ENCODE measurements at places on chromosomes 16 and 17.
A peak's percentile ranks its signal among the peaks of the same experiment; 100 is the strongest.

- DNase-seq, result no peak
Measured at GRCh38 chr17:71845337-71845736, 275.5 kb upstream of the SOX9 start.

- DNase-seq, result no peak
Measured at GRCh38 chr17:35797370-35797769, 1.9 kb upstream of the MMP28 start.

DNA sequence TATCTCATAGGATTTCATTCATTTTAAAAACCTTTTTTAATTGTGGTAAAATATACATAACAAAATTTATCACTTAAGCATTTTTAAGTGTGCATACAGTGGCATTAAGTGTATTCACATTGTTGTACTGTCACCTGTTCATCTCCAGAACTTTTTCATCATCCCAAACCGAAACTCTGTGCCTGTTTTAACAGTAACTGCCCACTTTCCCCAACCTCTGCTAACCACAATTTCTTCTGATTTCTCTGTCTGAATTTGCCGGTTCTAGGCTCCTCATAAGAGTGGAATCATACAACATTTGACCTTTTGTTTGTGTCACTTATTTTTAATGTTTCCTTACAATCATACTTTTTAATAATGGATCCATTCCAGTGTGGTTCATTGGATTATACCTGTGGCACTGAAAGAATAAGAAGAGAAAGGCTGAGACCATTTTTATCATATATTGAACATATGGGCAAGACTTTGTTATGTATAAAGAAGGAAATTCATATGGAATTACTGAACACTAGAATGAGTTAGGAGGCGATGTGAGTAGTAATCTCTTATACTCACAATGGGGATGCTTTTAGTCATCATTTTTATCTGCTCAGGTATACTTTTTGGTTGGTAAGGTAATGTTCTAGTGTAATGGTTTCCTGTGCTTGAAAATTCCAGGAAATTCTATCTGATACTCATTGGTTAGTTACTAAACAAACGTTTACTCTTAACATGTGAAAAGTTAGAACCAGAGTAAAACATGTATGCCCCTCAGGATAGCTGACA lies 10.8 kb downstream of the CYLD start:
- DNase-seq, result no peak

DNA sequence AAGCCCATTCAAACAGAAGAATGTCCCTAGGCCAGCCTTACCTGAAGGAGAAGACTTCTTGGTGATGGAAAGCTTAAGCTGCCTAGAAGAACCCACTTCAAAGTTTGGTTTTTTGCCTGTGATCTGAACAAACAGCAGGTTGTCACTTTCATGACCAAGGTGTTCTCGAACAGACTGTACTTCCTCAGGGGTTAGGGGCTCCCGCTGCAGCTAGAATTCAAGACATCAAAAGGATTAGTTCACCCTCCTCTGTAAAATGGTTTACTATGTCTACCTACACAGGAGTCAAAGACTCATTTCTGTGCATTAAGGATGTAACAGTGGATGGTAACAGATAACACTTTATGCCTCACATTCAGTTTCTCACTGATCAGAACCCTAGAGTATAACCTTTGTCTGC lies 13.2 kb downstream of the CIAPIN1 start:
- DNase-seq, result no peak

DNA sequence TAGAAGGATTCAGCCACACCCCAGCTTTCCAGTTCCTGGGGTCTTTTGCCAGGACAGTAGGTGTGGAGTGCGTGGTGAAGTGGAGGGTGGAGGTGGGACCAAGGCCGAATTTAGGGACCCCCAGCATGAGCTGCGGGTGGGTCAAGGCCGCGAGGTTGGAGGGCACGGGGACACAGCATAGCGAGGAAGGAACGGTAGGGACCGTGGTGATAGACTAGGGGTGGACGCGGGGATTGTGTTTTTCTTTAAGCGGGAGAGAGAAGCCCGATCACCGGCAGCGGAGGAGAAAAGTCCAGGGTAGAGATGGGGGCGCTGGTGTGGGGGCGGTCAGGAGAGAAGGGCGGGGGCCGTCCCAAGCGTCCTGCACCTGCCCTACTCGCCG lies 261 bp upstream of the B4GALNT2 start:
- DNase-seq, result no peak

DNA sequence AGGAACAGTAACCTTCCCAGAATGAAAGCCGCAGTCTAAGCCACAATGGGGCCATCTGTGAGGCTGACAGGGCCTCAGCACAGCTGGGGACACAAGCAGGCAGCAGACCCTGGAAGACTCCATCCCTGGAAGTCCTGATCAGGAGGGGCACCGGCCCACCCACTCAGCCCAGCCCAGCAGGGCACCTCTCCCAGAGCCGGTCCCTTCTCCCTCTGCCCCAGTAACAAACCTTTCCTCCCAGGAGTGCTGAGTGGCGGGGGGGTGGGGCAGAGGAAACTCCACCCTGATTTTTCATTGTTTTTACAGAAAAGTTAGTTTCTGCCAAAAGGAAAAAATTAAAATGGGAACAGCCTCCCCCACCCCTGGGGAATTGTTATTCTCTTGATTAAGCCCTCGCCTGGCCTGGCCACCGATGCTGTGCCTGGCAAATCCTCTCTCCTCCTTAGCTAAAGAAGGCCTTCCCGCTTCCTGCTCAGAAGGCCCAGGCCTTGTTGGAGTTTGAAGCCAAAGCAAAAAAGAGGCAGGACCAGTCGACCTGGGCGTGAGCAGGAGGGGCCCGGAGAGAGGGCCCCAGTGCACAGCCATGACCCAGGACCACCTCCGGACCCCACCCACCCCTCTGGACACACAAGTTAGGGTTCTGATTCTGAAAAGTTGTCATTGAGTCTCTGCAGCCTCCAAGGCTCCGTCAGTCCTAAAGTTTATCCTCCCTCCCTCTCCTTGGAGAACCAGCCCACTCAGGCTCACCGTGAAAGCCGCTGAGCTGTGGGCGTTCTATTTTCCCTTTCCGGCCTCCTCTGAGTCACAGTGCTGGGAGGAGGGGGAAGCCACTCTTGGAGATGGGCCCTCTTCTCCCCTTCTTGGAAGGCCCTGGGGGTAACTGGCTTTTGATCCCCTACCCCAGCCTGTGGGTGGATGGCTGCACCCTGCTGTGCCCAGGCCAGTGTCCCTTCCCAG lies 128.4 kb upstream of the TNRC6C start:
- no peak for DNase-seq

DNA sequence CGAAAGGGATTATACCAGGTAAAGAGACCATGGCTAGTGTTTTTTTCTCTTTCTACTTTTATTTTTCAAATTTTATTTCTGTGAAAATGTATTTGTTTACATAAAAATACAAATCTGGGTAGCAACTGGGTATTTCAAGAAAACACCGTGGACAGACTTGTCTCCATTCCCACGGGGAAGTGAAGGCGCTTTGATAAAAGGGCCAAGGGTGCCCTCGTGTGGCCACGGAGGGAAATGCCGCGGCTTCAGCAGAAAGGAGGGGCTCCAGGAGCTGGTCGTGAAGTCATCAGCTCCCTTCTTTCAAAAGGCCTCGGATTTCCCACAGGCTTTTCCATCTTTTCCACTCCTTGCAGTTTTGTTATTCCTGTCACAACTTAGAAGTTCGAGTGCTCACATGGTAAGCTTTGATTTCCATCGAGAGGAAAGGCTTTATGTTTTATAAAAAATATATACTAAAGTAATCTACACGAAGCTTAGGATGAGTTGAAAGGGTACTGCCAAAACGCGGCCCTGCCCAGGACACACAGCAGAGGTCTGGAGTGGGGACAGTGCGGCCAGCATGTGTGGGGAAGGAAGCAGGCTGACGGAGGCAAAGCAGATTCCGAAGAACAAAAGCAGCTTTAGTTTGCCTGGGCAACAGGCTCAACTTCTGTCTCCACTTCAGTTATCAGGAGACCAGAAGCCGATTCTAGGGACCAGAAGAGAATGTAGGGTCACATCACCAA lies 15.3 kb upstream of the MNT start:
- DNase-seq, result no peak

GRCh38 chr17:39629898-39630297 lies 3.1 kb downstream of the PPP1R1B start:
- peak; percentile 68 for DNase-seq

DNA sequence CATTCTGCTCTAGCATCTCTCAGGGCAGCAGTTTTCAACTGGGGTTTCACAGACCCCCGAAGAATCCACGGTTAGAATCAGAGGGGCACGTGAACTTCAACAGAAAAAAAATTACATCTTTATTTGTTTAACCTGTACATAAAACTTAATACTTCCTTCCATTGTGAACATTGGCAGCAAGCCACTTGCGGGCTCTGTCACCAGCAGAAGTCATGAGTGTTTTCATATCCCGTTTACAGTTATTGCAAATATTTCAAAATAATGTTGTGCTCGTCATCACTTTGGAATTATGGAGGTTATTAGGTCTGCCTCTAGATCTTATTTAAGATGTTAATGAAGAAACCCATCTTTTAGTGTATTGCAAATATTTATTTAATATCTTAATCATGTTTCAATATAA lies 109.8 kb downstream of the SDR42E1 start:
- no peak for DNase-seq

GRCh38 chr17:82343560-82343959 lies 10.0 kb upstream of the SECTM1 start:
- no peak for DNase-seq

DNA sequence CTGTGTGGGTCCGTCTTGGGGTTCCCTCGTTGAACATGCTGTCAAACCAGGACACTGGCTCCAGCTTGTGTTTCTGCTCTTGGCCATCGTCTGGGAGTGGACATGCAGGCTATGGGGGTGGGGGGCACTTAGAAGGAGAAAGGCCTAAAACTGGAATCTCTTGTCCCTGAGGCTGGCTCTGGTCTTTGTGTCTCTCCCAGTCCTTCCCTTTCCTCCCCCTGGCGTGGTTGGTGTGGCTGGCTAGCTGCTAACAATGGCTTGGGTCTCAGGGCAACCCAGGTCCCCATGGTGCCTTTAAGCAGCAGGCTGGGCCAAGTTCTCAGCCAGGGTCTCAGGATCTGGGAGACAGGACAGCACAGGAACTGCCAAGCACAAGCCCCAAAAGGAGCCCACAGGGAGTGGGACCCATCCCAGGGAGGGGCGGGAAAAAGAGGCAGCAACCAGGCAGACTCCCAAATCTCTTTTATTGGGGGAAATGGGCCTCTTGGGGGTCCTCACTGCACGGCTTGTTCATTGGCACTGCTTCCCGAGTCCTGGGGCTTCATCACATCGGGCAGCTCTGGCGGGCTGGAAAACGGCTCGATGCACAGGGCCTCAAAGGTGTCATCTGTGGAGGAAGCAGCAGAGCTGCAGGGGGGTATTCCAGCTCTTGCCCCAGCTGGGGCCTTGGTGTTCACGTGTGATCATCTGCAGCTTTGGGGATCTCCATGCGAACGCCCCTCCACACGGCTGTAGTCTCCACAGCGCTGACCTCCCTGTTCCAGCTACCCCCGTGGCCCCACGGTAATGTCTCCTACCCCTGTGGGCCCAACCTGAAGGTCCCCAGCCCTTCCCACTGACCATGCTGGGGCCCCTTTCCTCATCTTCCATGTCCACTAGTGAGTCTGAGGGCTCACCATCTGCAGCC lies 5.3 kb downstream of the ELOB start:
- no peak for DNase-seq

- DNase-seq, result no peak
Measured at GRCh38 chr17:71633391-71633849, 487.4 kb upstream of the SOX9 start.

DNA sequence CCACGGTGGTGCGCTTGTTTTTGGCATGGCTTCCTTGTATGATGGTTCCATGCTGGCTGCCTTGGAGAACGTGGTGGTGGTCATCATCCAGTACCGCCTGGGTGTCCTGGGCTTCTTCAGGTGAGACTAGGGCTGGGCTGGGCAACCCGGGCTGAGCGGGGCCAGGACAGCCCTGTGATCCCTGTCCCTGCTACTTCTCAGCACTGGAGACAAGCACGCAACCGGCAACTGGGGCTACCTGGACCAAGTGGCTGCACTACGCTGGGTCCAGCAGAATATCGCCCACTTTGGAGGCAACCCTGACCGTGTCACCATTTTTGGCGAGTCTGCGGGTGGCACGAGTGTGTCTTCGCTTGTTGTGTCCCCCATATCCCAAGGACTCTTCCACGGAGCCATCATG lies 4.9 kb downstream of the CES2 start:
- no peak for DNase-seq

DNA sequence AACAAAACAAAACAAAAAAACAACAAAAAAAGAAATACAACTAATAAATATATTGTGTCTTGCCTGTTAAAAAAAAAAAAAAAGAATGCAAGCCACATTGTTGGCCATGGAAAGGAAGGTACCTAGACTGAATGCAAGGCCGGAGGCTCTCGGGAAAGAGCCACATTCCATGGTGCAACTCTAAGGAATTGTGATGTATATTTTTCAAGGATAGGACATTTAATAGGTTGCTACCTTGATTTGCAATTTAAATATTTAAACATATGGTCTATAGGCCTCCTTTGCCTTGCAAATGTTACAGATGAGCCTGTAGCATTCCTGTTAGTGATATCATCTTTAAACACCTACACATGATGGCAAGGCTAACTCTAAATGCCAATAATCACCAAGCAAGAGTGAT lies 650.9 kb downstream of the TOX3 start:
- no peak for DNase-seq

- no peak for DNase-seq
Measured at GRCh38 chr16:50457423-50457822, 88.6 kb upstream of the BRD7 start.

DNA sequence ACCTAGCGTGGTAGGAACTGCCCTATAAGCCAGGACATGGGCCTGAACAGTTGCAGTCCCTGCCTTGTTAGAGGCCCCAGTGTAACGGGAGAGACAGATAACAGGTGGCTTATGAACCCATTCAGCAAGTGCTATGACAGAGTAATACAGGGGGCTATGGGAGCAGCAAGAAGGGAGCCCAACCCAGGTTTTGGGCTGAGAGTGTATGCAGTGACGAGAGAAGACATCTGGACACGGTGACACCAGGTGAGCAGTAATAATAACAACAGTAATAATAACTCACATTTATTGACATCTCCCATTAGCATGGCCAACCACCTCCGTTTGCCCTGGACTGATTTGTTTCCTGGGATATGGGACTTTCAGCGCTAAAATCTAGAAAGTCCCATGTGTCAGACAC lies 100.8 kb downstream of the IRX5 start:
- no peak for DNase-seq
